ENCODE measurements at places on chromosomes 1 and 21.

- H3K4me1 ChIP-seq = peaks cover 18% of the 10 kb centered on the region
- H3K27me3 ChIP-seq = no peaks in the 10 kb centered on the region
- no peak for DNase-seq
- no peaks in the 10 kb centered on the region for H3K36me3 ChIP-seq
- no peak overlapping the region for H3K27ac ChIP-seq
- no peak overlapping the region for H3K4me3 ChIP-seq
Measured at GRCh38 chr1:89607156-89607555, 25.8 kb upstream of the LRRC8C start.

GRCh38 chr1:37455516-37455915 is 18.9 kb upstream of the ZC3H12A start:
- H3K27me3 ChIP-seq = no peaks in the 10 kb centered on the region
- H3K4me1 ChIP-seq = peaks cover 5% of the 10 kb centered on the region
- H3K4me3 ChIP-seq = no peak overlapping the region
- H3K27ac ChIP-seq = peak overlapping the region; percentile 21

DNA sequence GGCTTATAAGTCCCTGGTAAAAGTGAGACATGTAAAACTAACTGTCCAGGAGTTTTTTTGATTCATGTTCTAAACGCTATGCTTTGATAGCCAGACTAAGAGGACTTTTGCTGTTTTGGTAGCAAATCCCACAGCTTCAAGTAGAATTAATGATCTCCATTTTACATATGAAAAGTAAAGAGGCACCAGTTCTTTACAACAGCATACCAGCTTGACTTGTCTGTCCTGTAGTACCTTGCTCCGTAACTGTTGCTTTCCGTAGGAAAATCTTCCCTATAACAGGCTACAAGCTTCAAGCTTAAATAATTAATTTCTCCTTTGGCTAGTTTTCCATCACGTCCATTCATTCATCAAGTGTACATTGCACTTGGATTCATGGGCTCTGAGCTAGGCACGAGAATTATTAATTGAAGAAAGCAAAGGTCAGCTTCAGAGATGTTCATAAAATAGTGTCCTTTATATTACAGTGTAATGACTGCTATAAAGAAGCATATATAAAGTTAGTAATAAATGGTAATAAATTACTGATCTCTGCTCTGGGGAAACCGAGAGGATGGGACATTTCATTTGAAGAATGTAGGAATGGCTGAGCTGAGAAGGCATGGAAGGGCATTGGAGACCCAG is 29.2 kb downstream of the B3GALT5 start:
- no peak for DNase-seq
- no peak overlapping the region for H3K27ac ChIP-seq
- peaks cover 4% of the 10 kb centered on the region for H3K4me1 ChIP-seq
- no peaks in the 10 kb centered on the region for H3K27me3 ChIP-seq

- no peaks in the 10 kb centered on the region for H3K27me3 ChIP-seq
- no peaks in the 10 kb centered on the region for H3K36me3 ChIP-seq
- H3K27ac ChIP-seq = peak overlapping the region; percentile 76
- peak; percentile 81 for DNase-seq
Measured at GRCh38 chr21:25457411-25457810, 149.9 kb downstream of the MRPL39 start.

DNA sequence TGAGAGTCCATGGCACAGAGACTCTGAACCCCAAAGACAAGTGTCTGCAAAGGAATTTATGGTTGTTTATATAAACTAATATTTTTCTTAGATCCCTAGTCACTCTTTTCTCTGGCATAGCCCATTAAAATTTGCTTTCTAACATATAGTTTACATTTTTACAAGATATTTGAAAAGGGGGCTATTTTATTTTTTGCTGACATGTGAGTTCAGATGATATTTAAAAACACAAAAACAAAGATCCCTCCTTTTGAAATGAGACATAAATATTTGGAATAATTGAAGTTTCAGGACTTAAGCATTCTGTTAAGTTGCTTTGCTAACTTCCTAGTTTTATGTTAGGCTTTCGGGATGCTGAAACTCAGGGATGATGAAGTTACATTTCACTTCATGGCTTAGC is 86.1 kb downstream of the CDC14A start:
- peaks cover under 1% of the 10 kb centered on the region for H3K4me1 ChIP-seq
- H3K4me3 ChIP-seq = no peak overlapping the region
- H3K27me3 ChIP-seq = no peaks in the 10 kb centered on the region

DNA sequence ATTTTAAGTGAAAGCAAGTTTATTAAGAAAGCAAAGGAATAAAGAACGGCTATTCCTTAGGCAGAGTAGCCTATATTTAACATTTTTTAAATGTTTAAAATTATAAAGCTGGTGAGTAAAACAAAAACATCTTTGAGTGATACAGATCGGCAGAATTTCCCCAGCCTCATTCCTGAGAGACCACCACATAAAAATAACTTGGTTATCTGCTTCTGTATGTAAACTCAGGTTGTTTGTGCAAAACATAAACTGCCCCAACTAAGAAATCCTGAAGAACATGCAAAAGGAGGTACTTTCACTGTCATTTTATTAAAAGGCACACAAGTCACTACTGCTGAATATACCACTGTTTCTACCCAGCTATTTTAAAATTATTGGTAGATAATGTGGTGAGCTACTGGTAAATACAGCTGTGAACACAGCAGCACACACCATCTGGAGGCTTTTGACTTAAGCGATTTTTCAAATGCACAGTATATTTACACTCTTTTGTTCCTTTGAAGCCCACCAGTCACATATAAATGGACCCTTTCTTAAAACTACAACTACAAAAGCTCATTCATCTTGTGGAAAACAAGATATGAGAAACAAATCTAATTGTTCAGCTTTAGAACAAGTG is 119.3 kb downstream of the RERE start:
- DNase-seq = no peak
- H3K36me3 ChIP-seq = no peaks in the 10 kb centered on the region
- peaks cover 16% of the 10 kb centered on the region for H3K4me1 ChIP-seq
- no peak overlapping the region for H3K27ac ChIP-seq
- no peak overlapping the region for H3K4me3 ChIP-seq

- DNase-seq = no peak
- no peaks in the 10 kb centered on the region for H3K27me3 ChIP-seq
- no peaks in the 10 kb centered on the region for H3K36me3 ChIP-seq
- H3K4me3 ChIP-seq = no peak overlapping the region
- H3K4me1 ChIP-seq = no peaks in the 10 kb centered on the region
- H3K27ac ChIP-seq = no peak overlapping the region
Measured at GRCh38 chr1:113244112-113244820, 146.0 kb upstream of the MAGI3 start.

- peaks cover 14% of the 10 kb centered on the region for H3K4me1 ChIP-seq
- no peaks in the 10 kb centered on the region for H3K27me3 ChIP-seq
- H3K36me3 ChIP-seq = no peaks in the 10 kb centered on the region
- no peak overlapping the region for H3K4me3 ChIP-seq
- peak overlapping the region; percentile 39 for H3K27ac ChIP-seq
Measured at GRCh38 chr21:37435120-37435519, 68.5 kb downstream of the DYRK1A start.

DNA sequence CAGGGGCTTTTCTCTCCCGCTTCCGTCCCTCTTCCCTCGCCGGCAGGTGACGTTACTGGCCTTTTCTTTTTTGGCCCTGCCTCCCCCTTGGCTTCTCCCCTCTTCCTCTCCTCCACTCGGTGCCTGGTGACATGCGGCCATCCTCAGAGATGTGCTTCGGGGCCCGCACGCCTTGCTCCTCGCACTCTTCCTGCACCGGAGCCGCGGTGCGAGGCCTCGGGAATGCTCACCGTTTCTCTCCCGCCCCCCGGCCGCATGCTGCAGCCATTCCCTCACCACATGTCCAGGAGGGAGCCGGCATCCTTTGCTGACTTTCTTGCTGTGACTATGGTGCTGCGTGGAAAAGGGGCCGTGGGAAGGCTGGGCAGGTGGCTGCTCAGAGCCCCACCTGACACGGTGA is 39.3 kb downstream of the PDE9A start:
- no peak overlapping the region for H3K4me3 ChIP-seq
- no peaks in the 10 kb centered on the region for H3K4me1 ChIP-seq
- no peaks in the 10 kb centered on the region for H3K36me3 ChIP-seq
- no peak for DNase-seq
- H3K27ac ChIP-seq = no peak overlapping the region

GRCh38 chr1:23471473-23472075 is 12.4 kb downstream of the ASAP3 start:
- H3K36me3 ChIP-seq = no peaks in the 10 kb centered on the region
- H3K27me3 ChIP-seq = no peaks in the 10 kb centered on the region
- H3K4me3 ChIP-seq = no peak overlapping the region

DNA sequence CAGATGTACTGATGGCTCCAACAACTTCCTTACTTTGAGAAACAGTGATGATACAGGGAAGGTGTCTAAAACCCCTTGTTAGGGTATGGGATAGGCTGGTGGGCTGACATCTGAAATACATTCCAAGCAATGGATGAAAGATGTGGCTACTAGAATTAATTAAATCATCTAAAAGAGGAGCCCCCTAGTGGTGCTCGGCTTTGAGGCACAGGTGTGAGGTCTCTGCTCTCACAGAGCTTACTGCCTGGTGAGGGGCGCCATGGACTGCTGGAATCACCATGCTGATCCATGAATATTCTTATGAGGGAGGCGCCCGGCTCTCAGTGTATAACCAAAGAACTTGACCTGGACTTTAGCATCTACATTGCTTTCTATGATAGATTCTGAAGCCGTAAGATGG is 48.5 kb downstream of the GNG4 start:
- H3K27ac ChIP-seq = no peak overlapping the region
- no peaks in the 10 kb centered on the region for H3K4me1 ChIP-seq
- no peak for DNase-seq

- H3K4me1 ChIP-seq = peaks cover 14% of the 10 kb centered on the region
- H3K27ac ChIP-seq = no peak overlapping the region
- no peak overlapping the region for H3K4me3 ChIP-seq
- DNase-seq = no peak
- H3K27me3 ChIP-seq = peaks cover 25% of the 10 kb centered on the region
Measured at GRCh38 chr1:16229976-16230740, 6.8 kb downstream of the CPLANE2 start.

DNA sequence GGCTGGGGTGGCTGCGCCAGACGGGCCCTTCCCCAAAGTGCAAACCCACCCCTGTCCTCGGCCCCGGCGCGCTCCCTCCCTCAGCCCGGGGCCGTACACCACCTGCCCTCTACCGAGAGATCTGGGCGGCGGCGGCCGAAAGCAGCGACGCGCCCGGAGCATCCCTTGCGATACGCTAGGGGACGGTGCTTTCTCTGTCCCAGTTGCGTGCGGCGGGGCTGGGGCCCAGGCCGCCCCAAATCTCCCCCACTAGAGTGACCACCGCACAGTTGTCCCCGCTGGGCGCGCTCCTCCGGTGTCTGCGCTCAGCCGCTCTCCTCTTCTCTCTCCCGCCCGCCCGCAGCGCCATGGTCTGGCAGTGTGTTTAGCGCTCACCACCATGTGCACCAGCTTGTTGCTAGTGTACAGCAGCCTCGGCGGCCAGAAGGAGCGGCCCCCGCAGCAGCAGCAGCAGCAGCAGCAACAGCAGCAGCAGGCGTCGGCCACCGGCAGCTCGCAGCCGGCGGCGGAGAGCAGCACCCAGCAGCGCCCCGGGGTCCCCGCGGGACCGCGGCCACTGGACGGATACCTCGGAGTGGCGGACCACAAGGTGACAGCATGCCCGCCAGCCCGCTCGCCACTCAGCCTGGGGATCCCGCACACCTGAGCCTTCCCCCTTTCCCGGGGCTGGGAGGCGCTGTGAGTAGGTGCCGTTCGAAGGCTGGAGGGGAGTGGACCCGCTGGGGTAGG is 1.0 kb downstream of the ST6GALNAC5 start:
- peaks cover 11% of the 10 kb centered on the region for H3K4me1 ChIP-seq
- peak; percentile 39 for DNase-seq
- no peaks in the 10 kb centered on the region for H3K36me3 ChIP-seq
- peak overlapping the region; percentile 75 for H3K4me3 ChIP-seq
- H3K27ac ChIP-seq = no peak overlapping the region
- H3K27me3 ChIP-seq = peaks cover 8% of the 10 kb centered on the region

DNA sequence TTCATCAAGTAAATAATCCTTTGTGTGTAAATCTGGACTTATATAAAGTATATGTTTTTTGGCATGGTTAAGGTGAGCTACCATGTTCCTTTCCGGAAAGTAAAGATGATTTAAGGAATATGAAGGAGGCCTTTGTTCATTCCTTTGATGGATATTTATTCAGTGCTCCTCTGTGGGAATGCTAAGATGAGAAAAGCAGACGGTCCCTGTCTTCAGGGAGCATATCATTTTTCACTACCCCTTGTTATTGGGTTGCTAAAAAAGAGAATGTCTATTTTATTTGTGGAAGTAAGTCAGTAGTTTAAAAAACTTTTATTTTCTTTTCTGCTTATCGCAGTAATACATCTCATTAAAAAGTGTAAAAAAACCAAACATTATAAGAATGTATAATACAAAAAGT is 35.1 kb upstream of the CNN3 start:
- no peaks in the 10 kb centered on the region for H3K27me3 ChIP-seq
- H3K4me1 ChIP-seq = peaks cover 3% of the 10 kb centered on the region
- H3K4me3 ChIP-seq = no peak overlapping the region
- no peaks in the 10 kb centered on the region for H3K36me3 ChIP-seq
- H3K27ac ChIP-seq = no peak overlapping the region
- no peak for DNase-seq

- H3K27me3 ChIP-seq = no peaks in the 10 kb centered on the region
- no peaks in the 10 kb centered on the region for H3K36me3 ChIP-seq
- peak overlapping the region; percentile 19 for H3K27ac ChIP-seq
- H3K4me1 ChIP-seq = peaks cover 26% of the 10 kb centered on the region
Measured at GRCh38 chr1:89890085-89890752, 69.4 kb downstream of the LRRC8D start.

DNA sequence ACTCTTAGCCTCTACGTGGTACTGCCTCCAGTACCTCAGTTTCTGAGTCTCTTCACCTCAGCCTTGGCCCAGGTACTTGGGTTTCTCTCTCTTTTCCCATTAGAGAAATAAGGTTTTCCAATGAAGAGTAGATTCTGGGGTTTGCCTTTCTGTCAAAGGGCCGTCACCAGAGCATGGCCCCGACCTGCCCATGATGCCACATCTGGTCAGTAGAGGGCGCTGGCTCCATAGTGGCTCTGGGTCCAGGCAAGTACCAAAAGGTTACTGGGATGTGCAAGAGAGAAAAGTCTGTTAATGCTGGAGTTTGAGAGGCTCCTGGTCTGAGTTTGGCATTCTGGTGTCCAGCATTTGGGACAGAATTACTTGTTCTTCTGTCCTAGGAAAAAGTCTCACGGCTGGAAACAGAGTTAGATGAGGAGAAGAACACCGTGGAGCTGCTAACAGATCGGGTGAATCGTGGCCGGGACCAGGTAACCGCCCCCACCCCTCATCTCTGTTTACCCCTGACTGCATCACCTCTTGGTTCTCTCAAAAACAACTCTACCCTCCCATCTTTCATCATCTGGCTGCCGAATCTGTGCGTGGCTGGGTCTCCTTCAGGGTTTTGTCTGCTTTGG is 5.3 kb upstream of the TUFT1 start:
- DNase-seq = peak; percentile 33
- H3K27me3 ChIP-seq = no peaks in the 10 kb centered on the region
- no peak overlapping the region for H3K27ac ChIP-seq
- no peaks in the 10 kb centered on the region for H3K36me3 ChIP-seq
